ENCODE measurements at places on chromosomes 11 and 22. TPM values are rescaled to one million over a fixed set of nuclear protein-coding genes. Genes with fewer than 3 reads are reported as not detected.

- no peaks in the 10 kb centered on the region for H3K27me3 ChIP-seq
- DNase-seq = no peak
- no peaks in the 10 kb centered on the region for H3K4me1 ChIP-seq
- H3K36me3 ChIP-seq = no peaks in the 10 kb centered on the region
Measured at GRCh38 chr11:133705873-133706272, 139.4 kb downstream of the SPATA19 start.

- no peaks in the 10 kb centered on the region for H3K4me1 ChIP-seq
- peaks cover 9% of the 10 kb centered on the region for H3K27me3 ChIP-seq
- H3K36me3 ChIP-seq = no peaks in the 10 kb centered on the region
- no peak overlapping the region for H3K4me3 ChIP-seq
- no peak overlapping the region for H3K27ac ChIP-seq
Measured at GRCh38 chr22:29175312-29175835, 30.3 kb upstream of the EMID1 start.

GRCh38 chr11:119029069-119029339 lies 1.7 kb downstream of the SLC37A4 start:
- no peaks in the 10 kb centered on the region for H3K4me1 ChIP-seq
- peaks cover 14% of the 10 kb centered on the region for H3K36me3 ChIP-seq
- no peak overlapping the region for H3K27ac ChIP-seq
- H3K27me3 ChIP-seq = no peaks in the 10 kb centered on the region
- no peak overlapping the region for H3K4me3 ChIP-seq

GRCh38 chr11:3088806-3089205 lies 31.6 kb upstream of the CARS1 start:
- no peak for DNase-seq
- H3K4me1 ChIP-seq = no peaks in the 10 kb centered on the region
- H3K4me3 ChIP-seq = no peak overlapping the region
- no peak overlapping the region for H3K27ac ChIP-seq
- H3K36me3 ChIP-seq = peaks cover 34% of the 10 kb centered on the region

DNA sequence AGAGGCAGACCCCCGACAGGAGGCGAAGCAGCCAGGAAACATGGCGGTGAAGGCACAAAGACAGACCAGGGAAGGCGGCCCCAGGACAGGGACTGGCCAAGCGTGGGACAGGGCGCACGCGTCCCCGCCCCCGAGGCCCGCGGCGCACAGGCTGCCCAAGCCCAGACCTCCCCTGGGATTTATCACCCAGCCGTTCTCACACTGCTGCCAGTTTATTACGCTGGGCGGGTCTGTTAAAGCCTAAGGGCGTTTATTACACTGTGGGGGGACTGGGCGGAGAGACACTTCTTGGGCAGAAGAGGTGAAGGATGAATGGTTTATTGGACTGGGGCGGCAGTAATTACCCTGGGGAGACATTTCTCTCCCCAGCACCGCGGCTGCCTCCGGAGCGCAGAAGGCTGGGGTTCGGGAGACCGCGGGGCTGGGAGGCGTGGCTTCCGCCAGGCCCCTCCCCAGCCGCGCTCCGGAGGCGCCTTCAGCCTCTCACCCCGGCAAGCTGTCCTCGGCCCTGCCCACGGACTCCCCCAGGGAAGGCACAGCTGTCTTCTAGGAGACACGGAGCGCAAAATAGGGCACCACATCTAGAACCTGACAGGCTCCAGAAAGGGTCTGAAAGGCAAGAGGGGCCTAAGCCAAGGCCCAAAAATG lies 47.1 kb downstream of the SLC22A12 start:
- no peak overlapping the region for H3K27ac ChIP-seq
- no peak for DNase-seq
- H3K4me3 ChIP-seq = no peak overlapping the region
- no peaks in the 10 kb centered on the region for H3K36me3 ChIP-seq

GRCh38 chr11:111409915-111410314 lies 30.8 kb upstream of the POU2AF1 start:
- DNase-seq = no peak
- no peak overlapping the region for H3K27ac ChIP-seq
- H3K4me3 ChIP-seq = no peak overlapping the region
- no peaks in the 10 kb centered on the region for H3K4me1 ChIP-seq
- peaks cover 45% of the 10 kb centered on the region for H3K27me3 ChIP-seq
- no peaks in the 10 kb centered on the region for H3K36me3 ChIP-seq

GRCh38 chr11:128595221-128595620 lies 7.9 kb upstream of the ETS1 start:
- peaks cover 2% of the 10 kb centered on the region for H3K4me1 ChIP-seq
- peaks cover 2% of the 10 kb centered on the region for H3K27me3 ChIP-seq
- no peaks in the 10 kb centered on the region for H3K36me3 ChIP-seq

DNA sequence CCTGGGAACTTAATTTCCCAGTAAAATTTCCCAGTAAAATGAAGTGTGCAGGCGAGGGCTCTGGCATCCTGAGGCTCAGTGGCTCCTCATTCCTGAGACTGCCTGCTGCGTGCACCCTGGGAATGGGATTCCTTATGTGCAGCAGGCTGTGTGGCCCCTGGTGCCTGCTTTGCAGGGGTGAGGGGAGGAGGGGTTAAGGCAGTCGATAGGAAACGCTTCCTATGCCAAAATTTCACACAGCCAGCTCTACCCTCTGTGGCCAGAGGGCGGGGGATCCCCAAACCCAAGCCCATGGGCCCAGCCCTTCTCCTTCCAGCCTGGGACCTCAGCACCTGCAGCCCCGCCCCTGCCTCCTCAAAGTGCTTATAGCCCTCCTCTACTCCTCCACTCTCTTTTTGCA lies 12.1 kb upstream of the BAIAP2L2 start:
- H3K27ac ChIP-seq = no peak overlapping the region
- no peaks in the 10 kb centered on the region for H3K4me1 ChIP-seq
- peaks cover 3% of the 10 kb centered on the region for H3K27me3 ChIP-seq
- no peak for DNase-seq
- no peak overlapping the region for H3K4me3 ChIP-seq

DNA sequence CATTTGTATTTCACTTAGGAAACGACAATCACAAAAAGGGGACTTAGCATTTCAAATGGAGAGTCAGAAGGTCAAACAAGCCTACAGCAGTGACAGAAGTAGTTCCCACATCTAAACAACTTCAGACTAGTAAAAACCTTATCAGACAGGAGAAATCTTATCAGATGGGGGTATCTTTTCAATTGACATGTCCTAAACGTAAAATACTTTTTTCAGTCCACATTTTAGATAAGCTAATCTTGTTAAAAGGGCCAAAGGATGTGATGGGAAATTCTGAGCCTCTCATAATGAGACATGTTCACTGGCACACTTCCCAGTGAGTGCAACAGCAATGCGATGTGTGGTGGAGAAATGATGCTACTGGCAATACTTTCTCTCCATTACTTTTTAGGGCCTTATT lies 2.4 kb downstream of the MAPK1 start:
- no peaks in the 10 kb centered on the region for H3K27me3 ChIP-seq
- no peaks in the 10 kb centered on the region for H3K36me3 ChIP-seq
- peaks cover 7% of the 10 kb centered on the region for H3K4me1 ChIP-seq
- no peak overlapping the region for H3K27ac ChIP-seq
- peak; percentile 91 for DNase-seq

GRCh38 chr11:9971894-9972293 lies 308.0 kb downstream of the SWAP70 start:
- no peak overlapping the region for H3K27ac ChIP-seq
- no peak overlapping the region for H3K4me3 ChIP-seq
- H3K4me1 ChIP-seq = peaks cover 12% of the 10 kb centered on the region

- H3K4me1 ChIP-seq = no peaks in the 10 kb centered on the region
- no peak overlapping the region for H3K27ac ChIP-seq
- no peak overlapping the region for H3K4me3 ChIP-seq
- DNase-seq = no peak
Measured at GRCh38 chr11:70542406-70542805, 144.1 kb downstream of the CTTN start.

DNA sequence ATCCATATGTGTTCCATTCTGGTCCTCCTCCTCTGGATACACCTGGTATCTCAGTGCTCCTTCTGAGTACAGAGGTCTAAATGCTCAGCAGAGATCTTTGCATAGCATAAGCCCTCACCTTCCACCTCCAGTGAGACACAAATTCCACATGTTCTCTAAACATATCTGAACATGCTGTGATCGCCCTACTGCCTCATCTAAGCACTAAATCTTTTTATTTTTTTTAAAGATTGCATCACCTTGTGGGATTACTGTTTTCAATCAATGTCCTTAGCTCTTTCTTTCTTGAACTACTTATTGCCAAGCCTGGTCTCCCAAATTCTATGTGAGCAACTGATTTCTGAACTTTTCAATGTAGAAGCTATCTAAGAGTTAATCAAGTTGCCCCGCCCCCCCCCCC lies 113.4 kb downstream of the TRPC6 start:
- H3K36me3 ChIP-seq = no peaks in the 10 kb centered on the region
- peaks cover 8% of the 10 kb centered on the region for H3K4me1 ChIP-seq
- H3K4me3 ChIP-seq = no peak overlapping the region
- H3K27me3 ChIP-seq = no peaks in the 10 kb centered on the region
- DNase-seq = peak; percentile 22

The CRYBB2 gene
- total RNA-seq = not detected

The SAA4 gene
- total RNA-seq = not detected

GRCh38 chr11:56495117-56495516 lies 3.9 kb upstream of the OR5M8 start:
- no peak overlapping the region for H3K27ac ChIP-seq
- H3K4me3 ChIP-seq = no peak overlapping the region
- no peaks in the 10 kb centered on the region for H3K27me3 ChIP-seq
- H3K4me1 ChIP-seq = no peaks in the 10 kb centered on the region
- no peak for DNase-seq

The BBOX1 gene
- not detected for total RNA-seq

GRCh38 chr22:27667121-27667843 lies 134.3 kb downstream of the MN1 start:
- H3K4me3 ChIP-seq = no peak overlapping the region
- peaks cover 4% of the 10 kb centered on the region for H3K4me1 ChIP-seq
- H3K36me3 ChIP-seq = no peaks in the 10 kb centered on the region
- no peak for DNase-seq
- peaks cover 2% of the 10 kb centered on the region for H3K27me3 ChIP-seq

The SMIM35 gene
- not detected for total RNA-seq

- H3K4me3 ChIP-seq = no peak overlapping the region
- H3K36me3 ChIP-seq = no peaks in the 10 kb centered on the region
- peak; percentile 76 for DNase-seq
- H3K27me3 ChIP-seq = no peaks in the 10 kb centered on the region
Measured at GRCh38 chr11:46272816-46273427, 4.5 kb upstream of the CREB3L1 start.

DNA sequence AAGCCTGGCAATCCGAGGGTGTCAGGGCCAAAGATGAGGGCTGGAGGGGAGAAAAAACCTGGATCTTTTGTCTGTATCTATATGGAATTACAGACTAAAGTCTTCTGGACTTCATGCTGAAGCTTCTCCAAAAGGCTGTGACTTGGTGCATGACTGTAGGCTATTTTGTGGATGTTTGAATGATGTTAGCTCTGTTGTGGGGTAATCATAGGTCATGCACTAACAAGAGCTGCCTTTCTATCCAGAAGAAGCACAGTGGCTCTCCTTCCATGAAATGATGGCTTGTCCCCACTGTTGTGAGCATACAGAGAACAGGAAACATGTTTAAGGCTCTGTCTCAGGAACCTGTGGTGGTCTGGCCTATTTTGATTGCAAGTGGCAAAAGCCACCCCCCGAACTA lies 263.3 kb upstream of the PLET1 start:
- H3K4me1 ChIP-seq = no peaks in the 10 kb centered on the region
- H3K27ac ChIP-seq = no peak overlapping the region
- H3K4me3 ChIP-seq = no peak overlapping the region
- H3K27me3 ChIP-seq = peaks cover 22% of the 10 kb centered on the region
- DNase-seq = no peak

DNA sequence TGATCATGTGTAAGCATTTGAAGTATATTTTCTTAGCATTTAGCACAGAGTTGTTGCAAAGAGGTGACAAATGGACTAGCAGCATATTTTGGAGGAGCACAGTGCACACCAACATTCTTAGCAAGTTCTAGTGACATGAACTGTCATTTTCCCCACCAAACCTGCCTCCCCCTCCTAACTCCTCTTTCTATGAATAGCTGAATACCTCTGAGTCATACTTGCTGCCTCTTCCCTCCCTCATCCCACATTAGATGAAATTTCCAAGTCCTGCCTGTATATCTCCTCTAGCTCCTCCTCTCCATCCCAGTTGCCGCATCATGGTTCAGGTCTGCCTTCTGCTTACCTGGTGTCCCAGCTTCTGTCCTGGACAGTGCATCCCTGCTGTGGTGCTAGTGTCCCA lies 7.2 kb downstream of the OSBP2 start:
- peaks cover 4% of the 10 kb centered on the region for H3K4me1 ChIP-seq
- no peak overlapping the region for H3K4me3 ChIP-seq
- no peaks in the 10 kb centered on the region for H3K27me3 ChIP-seq
- peak; percentile 61 for DNase-seq
- H3K36me3 ChIP-seq = no peaks in the 10 kb centered on the region

DNA sequence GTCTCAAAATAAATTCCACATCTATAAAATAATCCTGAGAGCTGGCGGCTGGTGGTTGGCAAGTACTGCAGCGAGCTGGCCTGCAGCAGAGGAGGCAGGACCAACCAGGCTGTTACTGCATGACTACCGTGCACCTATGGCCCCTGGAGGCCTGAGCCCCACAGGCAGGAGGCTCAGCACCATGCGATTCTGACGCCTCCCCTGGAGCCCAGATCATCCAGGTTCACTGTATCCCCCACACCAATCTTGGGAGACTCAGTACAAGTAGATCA lies 159.5 kb upstream of the NCAM1 start:
- no peak overlapping the region for H3K27ac ChIP-seq
- H3K36me3 ChIP-seq = no peaks in the 10 kb centered on the region
- H3K27me3 ChIP-seq = no peaks in the 10 kb centered on the region
- DNase-seq = no peak

The OPCML gene
- under 0.01 TPM for total RNA-seq

DNA sequence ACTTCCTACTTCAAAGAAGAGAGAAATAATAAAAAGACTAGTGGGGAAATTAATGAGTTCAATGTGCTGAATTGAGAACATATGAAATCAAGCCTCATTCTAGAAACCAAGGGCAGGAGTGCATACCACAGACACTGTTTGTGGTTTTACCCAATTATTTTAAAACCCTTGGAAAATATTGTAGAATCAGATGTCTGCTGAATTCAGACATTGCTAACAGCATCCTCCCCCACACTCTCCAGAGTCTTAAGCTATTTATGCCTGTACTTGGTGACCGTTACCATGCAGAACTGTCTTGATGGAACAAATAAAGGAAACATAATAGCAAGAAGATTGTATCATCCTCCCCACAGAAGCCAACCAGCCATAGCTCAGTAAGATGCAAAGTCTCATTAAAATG lies 850.1 kb downstream of the NTM start:
- no peaks in the 10 kb centered on the region for H3K4me1 ChIP-seq
- H3K36me3 ChIP-seq = no peaks in the 10 kb centered on the region
- no peak overlapping the region for H3K27ac ChIP-seq
- H3K4me3 ChIP-seq = no peak overlapping the region

The DCDC1 gene
- total RNA-seq = under 0.01 TPM

DNA sequence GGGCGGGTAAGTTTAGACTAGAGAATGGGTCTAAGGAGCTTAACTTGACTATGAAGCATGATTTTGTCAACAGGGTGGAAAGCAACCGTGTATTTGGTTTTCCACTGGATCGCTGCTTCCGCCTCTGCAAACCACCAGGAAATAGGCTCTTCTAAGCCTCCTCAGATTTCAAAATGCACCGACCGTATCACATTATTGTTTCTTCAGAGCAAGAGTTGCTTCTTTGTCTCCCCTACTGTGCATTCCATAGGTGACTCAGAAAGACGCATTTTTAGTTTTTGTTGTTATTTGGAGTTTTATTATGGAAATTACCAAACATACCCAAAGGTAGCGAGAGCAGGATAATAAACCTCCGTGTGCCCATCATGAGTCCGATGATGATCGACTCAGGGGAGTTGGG lies 64.3 kb upstream of the RASD2 start:
- no peak overlapping the region for H3K4me3 ChIP-seq
- H3K27me3 ChIP-seq = no peaks in the 10 kb centered on the region
- H3K4me1 ChIP-seq = peaks cover 17% of the 10 kb centered on the region
- DNase-seq = no peak
- no peak overlapping the region for H3K27ac ChIP-seq

Measured in IMR-90 (cell line).